Skeletal muscle cell (primary cell): ENCODE measurements at places on chromosomes 7 and 10.

- peak; percentile 78 for DNase-seq
These were observed at the start of gene GARS1 for GRCh38 chr7:30594540-30595435. GARS1 (plus strand) TSS chr7:30594878; CDS start chr7:30594922, 44 bp downstream.

GRCh38 chr7:92872701-92873100 lies 36.3 kb upstream of the CDK6 start:
- DNase-seq = no peak

DNA sequence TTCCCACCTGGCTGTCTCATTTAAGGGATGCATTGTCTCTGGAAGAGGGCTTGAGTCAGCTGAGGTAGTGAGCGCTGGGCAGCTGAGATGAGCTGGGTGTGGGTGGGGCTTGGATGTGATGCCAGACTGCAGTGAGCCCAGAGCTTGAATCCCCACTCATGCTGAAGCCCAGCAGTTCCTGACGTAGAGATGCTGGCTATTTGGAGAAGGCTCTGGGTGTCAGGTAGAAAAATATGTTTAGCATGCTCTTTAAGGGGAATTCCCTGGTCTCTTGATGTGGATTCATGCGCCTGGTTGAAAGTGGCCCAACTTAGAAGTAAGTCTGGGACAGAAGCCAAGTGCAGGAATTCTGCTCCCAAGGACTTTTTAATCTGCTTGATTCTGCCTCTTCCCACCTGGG lies 241.5 kb upstream of the IGFBP3 start:
- no peak for DNase-seq

DNA sequence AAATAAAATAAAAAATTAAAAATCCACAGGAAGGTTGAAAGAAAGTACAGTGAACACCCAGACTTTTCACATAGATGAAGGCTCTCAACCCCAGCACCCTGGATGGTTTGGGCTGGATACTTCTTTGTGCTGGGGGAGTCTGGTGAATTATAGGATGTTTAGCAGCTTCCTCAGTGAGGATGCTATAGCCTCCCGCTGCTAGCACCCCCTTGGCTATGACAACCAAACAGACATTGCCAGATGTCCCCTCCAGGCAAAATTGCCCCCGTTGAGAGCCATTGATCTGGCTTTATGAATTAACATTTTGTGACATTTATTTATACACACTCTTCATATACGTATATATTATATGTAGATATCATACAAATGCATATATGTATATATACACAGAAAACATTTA lies 21.6 kb downstream of the SMKR1 start:
- no peak for DNase-seq

DNA sequence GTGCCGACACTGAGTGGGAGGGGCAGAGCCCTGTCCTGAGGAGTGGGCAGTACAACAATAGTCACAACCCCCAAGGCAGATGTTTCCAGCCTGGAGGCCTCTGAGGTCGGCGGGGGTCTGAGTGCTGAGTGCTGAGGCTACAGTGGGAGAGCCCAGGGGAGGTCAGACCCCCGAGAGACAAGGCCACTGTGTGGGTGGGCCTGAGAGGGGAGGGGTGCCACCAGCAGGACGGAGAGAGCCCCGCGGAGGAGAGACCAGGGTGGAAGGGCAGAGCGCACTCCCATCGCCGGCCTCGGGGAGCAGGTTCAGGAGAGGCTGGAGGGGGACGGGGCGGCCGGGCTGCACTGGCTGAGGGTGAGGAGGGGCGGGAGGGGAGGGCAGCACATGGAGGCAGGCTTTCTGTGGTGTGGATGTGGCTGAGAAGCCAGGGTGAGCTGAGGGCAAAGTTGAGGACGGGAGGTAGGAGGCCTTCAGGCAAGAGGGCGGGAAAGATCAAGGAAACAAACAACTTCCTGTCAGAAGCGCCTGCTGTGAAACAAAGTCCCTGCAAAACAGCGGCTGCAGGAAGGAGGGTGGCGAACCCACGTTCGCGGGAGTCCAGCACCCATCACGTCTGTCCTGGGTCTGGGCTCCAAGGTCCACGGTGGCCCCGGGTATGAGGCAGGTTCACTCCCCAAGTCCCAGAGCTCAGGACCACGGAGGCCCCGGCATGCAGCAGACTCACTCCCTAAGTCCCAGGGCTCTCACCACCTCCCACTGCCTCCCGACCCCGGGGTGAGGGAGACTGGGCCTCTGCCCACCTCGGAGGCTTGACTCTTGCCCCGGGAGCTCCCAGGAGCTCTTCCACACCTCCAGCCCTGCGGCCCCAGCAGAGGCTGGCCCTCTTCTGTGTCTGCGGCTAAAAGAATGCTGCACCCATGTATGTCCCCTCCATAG lies 76.8 kb upstream of the NKX6-2 start:
- DNase-seq = no peak

- no peak for DNase-seq
These were observed 748 bp downstream of the PHTF2 start for GRCh38 chr7:77799078-77799964.

GRCh38 chr10:98339799-98340198 lies 71.8 kb upstream of the LOXL4 start:
- no peak for DNase-seq

GRCh38 chr7:24797270-24797669 lies 40.0 kb upstream of the GSDME start:
- no peak for DNase-seq

- DNase-seq = no peak
These were observed 80.2 kb downstream of the DKK1 start for GRCh38 chr10:52394246-52394645.

DNA sequence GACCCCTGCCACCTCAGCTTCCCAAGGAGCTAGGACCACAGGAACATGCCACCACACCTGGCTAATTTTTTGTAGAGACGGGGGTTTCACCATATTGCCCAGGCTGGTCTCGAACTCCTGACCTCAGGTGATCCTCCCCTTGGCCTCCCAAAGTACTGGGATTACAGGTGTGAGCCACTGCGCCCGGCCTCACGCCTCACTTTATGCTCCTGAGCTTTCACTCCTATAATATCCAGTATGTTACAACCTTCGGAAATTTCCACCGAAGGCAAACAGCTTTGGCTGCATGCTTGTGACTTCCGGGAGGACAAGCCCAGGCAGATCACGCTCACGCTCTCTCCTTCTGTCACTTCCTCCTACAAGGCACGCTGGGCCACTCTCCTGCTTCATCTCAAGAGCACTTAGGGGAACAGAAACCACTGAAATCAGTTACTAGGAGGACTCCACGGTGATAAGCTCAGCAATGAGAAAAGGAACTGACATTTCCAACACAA lies 4.4 kb upstream of the MAD1L1 start:
- no peak for DNase-seq

DNA sequence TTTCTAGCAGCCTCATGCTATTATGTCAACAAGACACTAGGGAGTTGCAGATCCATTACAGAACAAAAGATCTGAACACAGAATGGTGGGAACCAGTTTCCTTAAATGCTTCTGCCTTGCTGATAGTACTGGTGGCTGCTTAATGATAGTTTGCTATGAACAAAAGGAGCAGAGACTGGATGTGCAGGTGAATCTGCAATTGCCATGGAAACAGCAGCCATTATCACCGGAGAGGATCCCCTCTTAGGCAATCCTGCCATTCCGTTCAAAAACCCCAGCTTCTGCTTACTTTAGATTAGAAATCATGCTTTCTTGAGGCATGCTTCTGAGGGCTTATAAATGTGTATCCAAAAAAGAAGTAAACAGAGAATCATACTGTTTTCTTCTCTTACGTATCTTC lies 80.0 kb upstream of the PRKAR2B start:
- DNase-seq = no peak

- DNase-seq = no peak
These were observed 1104.2 kb upstream of the LRRN3 start for GRCh38 chr7:109986701-109987100.

GRCh38 chr10:88565072-88565471 lies 18.0 kb downstream of the RNLS start:
- DNase-seq = no peak

DNA sequence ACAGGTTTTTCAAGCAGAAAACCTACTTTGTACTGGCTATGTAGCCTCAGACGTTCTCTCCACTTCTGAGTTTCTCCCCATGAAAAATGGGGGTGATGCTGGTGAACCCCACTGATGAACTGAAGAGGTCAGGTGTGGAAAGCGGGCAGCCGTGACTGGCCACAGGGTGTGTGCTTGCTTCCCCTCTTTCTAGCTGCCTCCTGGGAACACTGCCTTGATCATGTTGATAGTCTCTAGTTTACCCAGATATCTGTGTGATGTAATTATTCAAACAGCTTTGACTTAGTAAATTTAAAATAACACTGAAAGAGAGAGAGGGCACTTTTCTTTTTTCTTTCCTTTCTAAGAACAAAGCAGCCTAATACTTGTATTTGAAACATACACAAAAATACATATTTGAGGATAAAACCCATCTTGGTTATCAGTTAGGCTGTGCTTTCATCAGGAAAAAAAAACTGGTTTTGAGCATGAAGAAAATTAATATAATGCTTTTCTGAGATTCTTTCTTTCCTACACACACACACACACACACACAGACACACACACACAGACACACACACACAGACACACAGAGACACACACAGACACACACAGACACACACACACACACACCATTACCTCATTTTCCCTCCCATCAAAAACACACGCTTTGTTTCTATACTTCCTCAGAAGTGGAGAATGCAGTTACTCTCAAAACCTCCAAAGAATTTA lies 76.7 kb downstream of the MACC1 start:
- no peak for DNase-seq

DNA sequence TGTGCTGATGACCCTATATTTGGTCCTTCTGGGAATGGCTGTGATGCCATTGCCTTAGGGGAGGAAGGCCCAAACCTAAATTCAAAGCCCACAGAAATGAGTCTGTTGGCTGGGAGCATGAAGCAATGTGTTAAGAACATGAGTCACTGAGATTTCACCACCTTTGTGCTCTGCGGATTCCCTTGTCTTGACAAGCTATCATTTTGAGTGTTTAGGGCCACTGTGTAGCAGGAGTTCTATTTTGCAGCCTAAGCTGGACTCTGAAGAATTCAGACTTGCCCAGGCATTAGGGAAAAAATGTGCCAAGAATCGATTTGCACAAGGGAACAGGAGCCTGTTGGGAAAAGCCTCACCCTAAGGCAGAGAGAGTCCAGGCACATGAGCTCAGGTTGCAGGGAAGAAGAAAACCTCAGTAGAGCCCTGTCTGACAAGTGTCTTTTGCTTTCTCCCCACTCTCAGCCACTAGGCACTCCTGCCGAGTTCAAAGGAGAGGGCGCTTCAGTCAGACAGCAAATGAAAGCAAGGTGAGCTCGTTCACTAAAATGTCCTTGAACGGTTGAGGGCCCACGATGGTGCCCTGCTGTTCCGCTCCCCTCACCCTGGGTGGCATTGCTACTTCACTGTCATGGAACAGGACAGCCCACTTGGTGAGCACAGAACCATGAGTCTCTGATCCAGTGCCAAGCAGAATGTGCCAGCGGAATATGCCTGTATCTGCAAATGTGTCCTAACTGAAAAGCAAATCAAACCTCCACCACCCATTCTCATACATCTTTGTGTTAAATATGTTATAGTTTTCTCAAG lies 93.6 kb downstream of the PRLHR start:
- peak; percentile 82 for DNase-seq

DNA sequence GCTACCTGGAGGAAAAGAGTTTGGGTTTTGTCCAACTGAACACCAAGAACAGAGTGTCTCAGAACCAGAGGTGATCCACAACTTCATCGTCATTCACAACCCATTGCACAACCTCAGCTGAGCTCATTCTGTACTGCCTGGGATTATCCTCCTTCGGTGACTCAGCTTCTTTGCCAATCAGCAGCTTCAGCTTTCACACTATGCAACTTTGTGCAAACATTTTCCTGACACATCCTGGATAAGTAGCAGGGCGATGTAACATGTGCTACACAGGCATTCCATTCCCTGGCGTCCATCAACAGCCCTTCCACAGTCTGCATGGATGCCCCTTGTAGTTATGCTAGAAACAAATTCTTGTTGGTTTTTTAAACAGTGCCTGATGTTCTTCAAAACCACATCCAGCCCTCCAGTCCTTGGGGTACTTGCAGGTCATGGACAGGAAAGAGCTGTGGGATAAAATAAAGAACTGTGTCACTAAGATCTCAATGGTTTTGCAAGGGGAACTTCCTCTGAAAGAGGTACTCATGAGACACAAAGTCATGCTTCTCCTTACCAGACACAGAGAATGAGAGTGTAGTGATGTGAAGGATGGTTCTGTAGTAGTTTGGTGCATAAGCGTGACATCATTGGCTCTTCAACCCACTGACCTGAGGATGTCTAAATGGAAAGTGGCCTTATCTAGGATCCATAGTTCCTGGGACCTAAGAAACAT lies 478.5 kb downstream of the KIF20B start:
- DNase-seq = peak; percentile 100

DNA sequence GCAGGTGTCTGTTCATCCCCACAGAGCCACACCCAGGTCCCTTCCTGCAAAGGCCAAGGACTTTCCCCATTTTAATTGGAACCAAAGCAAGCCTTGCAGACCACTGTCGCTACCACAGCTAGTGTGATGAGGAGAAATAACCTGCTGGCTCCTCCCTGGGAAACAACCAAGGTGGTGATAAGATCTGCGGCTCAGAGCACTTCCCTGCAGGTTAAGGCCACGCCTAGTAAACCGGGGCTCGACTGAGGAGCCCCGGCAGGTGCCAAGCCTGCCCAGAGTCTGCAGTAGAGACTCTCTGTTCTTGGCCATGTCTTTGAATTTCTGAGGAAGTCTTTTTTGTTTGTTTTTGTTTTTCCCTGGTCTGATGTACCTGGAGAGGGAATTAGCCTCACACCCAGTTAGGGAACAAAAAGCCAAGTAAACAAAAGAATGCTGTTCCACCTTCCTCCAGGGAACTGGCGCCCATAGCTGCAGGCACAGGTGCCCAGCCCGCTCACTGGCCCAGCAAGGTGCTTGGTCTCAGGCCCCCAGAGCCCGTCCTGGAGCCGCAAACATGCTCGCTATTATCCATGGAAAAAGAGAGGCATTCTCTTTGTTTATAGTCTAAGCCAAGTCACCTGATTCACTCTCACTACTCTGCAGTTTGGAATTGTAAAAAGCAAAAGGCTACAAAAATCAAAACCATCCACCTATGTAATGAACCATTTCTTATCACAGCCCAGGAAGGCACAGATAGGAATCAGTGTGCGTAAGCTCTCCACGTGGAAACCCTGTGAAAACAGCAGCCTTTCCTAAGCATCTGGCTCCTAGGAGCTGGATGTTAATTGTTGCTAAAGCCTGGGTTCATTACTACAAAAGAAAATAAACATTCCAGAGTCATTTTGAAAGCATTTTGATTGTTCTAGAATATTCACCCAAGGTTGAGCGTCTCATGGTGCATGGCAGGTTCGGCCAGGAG lies 2.7 kb downstream of the GPR146 start:
- DNase-seq = no peak

- no peak for DNase-seq
These were observed 15.4 kb downstream of the FGF8 start for GRCh38 chr10:101760510-101760909.

- no peak for DNase-seq
These were observed 304.7 kb downstream of the WDR11 start for GRCh38 chr10:121155742-121156474.

DNA sequence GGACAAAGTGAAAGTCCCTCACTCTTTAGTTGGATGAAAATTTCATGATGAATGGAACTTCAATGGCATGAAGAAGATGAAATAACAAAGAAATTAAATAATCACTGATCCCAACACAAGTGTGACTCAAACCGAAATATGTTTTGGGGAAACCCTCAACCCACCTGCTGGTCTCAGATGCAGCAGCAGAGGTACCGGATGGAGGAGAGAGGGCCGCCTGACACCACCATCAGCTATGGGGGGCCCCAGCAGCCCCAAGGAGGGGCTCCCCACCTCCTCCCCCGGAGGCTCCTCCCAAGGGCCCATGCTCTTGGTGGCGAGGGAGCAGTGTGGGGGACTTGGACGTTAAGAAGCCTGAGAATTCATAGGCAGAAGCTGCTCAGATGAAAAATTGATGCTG lies 137.2 kb upstream of the ADARB2 start:
- no peak for DNase-seq
